ENCODE measurements at places on chromosomes 4 and X.

GRCh38 chrX:19683358-19683757, 168.1 kb upstream of the MAP3K15 start:
- no peak for DNase-seq

GRCh38 chr4:146883070-146883469, 62.6 kb downstream of the TTC29 start:
- DNase-seq: no peak

DNA sequence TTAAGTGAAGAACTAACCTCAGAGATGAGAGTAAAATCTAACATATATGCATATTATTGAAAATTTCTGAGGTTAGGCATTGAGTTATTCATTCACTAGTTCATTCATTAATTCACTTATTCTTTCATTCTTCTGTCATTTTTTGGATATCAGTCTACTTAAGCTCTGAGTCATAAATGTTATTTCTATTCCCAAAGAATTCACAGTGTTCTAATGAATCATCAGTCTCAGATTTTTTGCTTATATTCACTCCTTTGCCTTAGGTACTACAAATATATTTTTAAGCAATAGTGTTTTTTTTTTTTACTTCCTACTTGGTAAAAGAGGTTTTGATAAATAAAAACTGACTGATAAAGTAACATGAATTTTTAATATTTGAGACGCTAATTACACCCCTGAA, 95.2 kb upstream of the DKK2 start:
- DNase-seq: no peak

- DNase-seq: no peak
Observed at GRCh38 chrX:26586570-26586969, 370.6 kb downstream of the MAGEB5 start.

DNA sequence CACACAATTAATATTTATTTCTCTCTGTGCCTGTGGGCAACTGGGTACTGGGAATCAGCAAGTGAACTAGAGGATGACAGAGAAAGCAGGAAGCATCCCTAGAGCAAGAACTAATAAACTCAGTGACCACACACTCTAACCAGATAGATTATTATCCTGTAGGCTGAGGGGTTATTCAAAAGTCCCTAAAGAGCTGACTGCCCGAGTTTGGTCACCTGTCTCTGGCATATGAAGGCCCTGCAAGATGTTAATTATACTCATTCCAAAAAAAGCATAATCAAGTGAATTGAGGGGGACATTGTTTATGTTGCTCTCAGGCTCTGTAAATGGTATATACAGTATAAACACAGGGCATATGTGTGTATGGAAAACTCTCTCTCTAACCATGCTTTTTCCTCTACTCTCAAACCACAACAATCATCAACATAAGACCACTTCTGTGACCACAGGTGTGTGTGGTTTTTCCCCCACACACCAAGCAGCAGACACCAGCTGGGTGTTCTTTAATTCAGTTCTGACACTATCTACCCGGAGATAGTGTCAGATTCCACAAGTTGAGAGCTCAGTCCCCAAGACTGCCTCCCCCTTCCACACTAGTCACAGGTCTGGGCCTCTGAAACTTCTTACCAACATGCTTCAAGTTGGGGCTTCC, 6.2 kb upstream of the HPSE start:
- no peak for DNase-seq

DNA sequence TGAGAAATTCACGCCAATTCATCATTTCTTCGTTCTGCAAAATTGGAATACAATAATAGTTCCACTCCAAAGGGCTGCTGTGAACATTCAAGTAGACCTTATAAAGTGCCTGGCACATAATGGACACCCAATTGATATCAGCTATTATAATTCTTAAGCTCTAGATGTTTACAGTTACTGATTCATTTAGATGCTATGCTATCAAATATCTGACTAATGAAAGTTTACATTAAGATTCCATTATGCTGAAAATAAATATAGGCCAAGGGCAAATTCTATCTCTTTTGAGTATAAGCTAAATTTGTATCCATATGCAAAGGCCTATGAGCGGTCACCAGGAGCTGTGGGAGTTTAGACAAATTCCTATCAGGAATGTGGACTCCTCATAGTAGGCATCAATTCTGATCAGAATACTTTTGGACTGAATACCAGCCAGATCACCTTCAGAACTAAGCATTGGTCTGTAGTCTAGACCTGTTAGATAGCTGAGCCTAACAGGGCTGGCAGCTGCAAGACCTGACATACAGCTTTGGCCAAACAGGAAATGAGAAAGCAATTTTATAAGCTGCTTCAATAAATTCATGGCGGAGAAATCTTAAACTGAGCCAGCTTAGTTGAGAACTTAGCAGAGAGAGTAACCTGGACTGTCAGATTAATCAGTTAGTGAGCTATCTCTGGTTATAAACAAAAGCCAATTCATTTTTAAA, 384.3 kb upstream of the ACTRT1 start:
- DNase-seq: no peak

DNA sequence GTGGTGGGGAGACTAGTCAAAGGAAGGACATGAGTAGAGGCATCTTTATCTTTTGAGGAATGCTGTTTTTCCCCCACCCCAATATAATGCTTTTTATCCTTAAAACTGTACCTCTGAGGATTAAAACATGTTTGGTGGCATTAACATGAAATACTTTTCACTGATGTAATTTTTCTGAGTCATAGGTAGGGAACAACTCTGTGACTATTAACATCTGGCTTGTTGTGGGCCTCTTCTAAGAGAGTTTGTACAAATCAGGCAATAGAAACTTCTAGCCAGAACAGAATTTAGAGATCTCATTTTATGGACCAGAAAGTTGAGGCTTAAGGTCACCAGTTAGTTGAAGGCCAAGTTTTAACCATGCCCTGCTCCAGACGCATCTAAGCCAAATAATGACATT, 207.6 kb downstream of the SOX3 start:
- no peak for DNase-seq

- no peak for DNase-seq
Observed at GRCh38 chr4:6191448-6192130, 8.8 kb downstream of the JAKMIP1 start.

GRCh38 chrX:369563-370101, 17.1 kb downstream of the PPP2R3B start:
- DNase-seq: no peak

GRCh38 chrX:413322-414201, 26.9 kb upstream of the PPP2R3B start:
- no peak for DNase-seq

GRCh38 chr4:121977251-121978171, 25.7 kb upstream of the TRPC3 start:
- DNase-seq: no peak

DNA sequence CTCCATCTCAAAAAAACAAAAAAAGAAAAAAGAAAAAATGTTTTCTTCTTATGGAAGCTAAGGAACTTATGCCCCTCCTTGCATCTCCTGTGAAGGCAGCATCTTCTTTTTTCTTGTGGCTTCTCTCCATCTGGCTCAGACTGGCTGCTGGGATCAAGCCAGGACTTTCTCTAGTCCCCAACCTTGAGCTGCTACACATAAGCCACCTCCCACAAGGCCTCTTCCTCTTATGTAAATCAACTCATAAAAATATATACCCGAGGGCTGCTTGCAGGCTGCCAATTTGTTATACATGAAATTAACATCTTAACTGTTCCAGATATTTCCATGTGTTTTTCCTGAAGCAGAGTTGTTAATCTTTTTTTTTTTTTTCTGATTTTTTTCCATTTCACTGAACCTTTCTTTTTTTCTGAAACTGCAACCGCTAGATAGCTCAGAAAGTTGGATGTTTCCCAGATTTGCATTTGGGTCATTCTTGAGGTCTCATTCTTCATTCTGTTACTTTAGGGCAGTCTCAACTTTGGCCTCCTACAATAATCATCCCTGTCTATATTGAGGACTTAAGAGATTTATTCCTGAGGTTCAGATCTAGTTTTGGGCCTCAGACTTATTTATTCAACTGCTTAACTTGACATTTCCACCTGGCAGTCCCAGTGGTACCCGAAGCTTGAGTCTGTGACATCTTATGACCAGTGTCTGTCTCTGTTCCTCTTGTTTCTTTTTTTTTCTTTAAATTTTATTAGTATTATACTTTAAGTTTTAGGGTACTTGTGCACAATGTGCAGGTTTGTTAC, 10.3 kb downstream of the SNX25 start:
- DNase-seq: no peak

DNA sequence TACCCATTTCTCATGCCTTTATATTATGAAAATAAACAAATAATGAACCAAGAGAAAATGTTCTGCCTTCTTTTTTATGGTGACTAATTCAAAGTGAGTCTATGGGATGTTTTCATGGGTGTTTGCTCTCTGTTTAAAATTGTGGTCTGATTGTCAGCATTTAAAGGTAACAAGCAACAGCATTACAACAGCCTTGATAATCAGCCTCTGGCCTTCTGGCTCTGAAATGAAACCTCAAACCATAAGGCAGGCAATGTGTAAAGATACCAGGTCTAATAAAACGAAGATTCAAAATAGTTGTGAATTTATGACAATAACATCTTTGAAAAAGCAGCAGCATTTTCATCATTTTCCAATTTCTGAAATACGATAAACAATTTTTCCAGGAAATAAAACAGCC, 63.7 kb downstream of the FAM13A start:
- no peak for DNase-seq

DNA sequence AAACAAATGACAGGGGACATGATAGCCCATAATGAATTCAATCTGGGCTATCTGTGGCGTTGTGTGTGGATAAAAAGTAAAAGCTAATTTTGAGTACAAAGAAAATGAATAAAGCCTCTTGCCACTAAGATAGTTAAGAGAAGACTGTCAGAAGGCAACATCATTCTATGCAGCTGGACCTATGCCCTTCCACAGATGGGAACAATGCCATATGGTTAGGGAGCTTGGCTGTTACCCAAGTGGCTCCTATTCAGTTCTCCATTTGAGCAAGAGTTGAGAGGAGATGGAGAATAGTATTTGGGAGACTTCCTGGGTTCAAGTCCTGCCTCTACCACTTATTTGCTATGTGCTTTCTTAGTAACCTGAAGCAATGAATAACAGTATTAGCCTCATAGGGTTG, 107.7 kb downstream of the ANXA3 start:
- no peak for DNase-seq

- no peak for DNase-seq
Observed at GRCh38 chr4:100367451-100367850, 150.4 kb downstream of the EMCN start.

DNA sequence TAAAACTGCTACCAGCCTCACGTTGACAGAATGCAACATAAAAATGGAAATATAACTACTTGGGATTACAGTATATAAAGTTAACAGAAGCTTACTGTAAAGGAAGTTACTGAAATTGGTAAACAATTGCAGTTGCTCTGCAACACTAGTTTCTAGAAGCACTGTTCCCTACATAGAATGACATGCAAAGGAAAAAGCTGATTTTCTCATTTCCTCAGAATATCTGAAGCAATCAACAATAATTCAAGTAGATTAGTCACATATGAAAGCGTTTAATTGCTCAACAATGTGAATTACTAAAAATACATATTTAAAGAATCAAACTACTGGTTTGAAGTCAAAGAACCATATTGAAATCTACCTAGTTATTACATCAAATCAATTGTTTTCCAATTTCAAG, 31.8 kb downstream of the PDGFC start:
- no peak for DNase-seq

- DNase-seq: no peak
Observed at GRCh38 chrX:15143825-15144121, 126.1 kb downstream of the ASB9 start.

DNA sequence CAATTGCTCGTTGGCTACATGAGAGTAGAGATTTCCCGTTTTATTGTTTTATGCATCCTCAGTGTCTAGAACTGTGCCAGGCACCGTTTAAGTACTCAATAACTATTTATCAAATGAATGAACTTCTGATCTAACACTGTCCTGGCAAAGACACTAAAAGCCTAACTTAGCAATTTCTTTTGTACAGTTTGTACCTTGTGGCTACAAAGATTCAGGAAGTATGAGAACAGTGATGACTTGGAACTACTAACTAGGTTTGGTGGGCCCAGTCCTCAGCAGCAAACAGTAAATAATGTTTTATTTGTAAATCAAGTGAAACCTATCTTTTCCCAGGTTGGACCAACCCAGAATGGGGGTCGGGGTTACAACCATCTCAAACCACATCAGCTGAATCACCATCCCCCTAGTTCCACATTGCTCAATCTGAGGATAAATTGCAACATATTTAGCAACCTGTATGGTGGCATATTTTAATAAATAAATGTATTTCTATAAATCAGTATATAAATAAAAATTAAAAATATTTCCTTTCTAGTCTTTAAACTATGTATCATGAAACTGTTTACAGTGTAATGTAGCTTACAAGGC, 12.3 kb upstream of the SCRG1 start:
- no peak for DNase-seq

GRCh38 chr4:38368613-38369012, 295.4 kb upstream of the KLF3 start:
- DNase-seq: no peak

- DNase-seq: no peak
Observed at GRCh38 chr4:112589206-112589605, 47.5 kb downstream of the ZGRF1 start.

Measured in stimulated activated CD4-positive, alpha-beta T cell treated with anti-CD3 and anti-CD28 coated beads, Interleukin-1b, Interleukin-23, amount 100 ng/mL, for 24 hours (primary cell).